Femur (tissue), 1 donor: ENCODE measurements at places on chromosomes 12 and 14.

GRCh38 chr12:116143909-116144308 lies 133.6 kb downstream of the MED13L start:
- no peak for DNase-seq

DNA sequence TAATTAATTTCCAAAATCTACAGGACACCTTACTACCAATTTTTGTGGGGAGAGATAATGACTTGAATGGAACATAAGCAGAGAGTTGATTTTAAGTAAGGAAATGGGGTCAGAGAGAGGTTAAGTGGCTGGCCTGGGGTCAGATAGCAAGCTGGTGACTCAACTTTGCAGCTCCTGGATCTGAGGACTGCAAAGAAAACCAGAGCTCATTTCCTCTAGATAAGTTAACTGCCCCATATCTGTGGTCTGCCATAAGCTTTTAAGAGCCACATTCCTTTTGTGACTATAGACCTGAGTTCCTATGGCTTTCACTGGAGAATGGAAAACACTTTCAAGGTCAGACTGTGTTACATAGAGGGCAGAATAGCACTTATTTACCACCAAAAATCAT lies 201.2 kb upstream of the PRICKLE1 start:
- DNase-seq: no peak

DNA sequence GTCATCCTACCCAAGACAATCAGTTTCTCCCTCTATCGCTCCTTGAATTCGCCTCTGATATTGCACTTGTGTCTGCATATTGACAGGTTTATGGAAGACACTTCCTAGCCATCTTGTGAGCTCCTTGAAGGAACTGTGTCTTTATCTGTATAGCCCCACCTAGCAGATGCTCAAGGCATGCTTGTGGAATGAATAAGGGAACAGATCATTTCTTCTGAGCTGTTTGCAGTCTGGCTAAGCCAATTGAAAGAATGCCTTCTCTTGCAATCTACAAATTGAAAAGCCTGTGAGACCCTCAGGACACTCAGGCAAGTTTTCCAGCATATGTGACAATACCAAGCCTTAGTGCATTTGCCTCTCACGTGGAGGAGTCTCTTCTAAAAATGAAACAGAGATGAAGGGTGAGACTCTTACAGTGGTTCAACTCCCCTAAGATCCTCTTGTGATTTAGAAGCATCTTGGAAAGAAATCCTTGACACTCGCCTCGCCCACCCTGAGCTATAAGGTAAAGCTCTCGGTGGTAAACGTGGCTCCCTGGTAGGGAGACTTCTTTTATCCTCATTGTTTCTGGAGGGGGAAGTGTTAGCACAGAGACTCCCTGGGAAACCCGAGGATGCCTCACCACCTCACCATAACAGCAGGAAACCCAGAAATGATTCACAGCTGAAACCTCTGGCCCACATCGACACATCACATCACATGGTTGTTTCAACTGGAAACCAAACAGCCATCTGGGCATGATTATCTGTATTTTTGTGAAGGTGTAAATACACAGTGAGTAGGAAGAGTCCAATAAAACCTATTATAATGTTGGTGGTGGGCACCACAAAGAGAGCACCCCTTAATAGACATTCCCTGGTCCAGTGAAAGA lies 112.3 kb upstream of the BCL2L14 start:
- DNase-seq: no peak

DNA sequence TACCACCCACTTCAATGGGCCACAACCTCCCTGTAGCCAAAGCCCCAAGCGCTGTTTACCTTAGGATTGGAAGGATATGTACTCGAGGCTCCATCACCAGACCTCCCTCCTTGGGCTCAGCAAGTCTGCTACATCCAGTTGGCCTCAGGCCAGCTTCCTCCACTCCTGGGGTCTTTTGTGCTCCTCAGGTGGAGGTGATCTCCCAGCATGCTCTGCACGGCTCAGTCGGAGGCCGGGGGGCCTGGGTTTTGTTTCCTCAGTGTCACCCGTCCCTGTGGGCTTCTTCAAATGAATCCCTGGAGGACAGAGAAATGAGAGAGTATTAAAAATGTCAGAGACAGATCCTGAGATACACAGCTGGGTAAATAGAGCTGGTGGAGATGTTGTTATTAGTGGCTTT lies 723.1 kb upstream of the TBX3 start:
- no peak for DNase-seq

DNA sequence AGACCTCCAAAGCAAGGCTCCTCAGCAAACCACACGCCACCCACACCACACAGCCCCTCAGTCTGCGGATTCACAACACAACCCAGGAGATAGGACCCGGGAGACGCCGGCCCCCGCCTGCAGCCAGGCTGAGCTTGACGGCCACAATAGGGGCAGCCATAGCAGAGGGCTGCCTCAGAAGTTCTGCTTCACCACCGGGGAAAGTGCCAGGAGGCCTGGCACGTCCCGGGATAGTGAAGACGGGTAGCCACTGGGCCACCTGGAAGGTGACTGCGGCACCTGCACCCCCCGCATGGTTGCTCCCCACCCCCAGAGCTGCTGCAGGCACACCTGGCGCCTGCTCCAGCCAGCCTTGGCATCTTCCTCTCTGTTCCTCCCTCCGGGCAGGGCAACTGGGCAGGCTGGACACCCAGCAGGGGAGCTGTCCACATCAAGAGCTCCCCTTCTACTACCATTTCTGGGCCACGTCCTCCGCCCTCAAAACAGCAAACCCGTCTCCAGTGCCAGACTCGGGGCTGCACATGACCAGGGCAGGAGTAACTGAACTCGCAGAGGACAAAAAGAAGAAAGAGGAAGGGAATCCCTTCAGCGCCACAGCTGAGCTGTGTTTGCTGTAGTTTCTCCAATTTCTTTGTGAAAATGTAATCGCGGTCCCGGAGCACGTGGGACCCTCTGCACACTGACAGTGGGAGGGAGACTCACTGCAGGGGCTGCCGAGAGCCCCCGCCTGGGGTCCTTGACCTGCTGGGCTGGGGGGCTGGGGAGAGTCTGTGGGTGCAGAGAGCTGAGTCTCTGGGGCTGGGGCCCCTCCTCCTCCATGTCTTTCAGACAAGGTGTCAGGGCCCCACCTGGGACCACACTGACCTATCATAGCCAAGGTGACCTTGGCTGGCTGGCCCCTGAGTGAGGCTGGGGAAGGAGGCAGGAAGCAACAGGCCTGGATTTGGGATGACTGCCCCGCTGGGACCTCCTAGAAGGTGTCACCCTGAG lies 74.2 kb upstream of the C14orf180 start:
- no peak for DNase-seq

- no peak for DNase-seq
Observed at GRCh38 chr14:20118795-20119194, 8.3 kb downstream of the OR4K17 start.

GRCh38 chr14:65993103-65993502 lies 493.1 kb upstream of the CCDC196 start:
- no peak for DNase-seq

DNA sequence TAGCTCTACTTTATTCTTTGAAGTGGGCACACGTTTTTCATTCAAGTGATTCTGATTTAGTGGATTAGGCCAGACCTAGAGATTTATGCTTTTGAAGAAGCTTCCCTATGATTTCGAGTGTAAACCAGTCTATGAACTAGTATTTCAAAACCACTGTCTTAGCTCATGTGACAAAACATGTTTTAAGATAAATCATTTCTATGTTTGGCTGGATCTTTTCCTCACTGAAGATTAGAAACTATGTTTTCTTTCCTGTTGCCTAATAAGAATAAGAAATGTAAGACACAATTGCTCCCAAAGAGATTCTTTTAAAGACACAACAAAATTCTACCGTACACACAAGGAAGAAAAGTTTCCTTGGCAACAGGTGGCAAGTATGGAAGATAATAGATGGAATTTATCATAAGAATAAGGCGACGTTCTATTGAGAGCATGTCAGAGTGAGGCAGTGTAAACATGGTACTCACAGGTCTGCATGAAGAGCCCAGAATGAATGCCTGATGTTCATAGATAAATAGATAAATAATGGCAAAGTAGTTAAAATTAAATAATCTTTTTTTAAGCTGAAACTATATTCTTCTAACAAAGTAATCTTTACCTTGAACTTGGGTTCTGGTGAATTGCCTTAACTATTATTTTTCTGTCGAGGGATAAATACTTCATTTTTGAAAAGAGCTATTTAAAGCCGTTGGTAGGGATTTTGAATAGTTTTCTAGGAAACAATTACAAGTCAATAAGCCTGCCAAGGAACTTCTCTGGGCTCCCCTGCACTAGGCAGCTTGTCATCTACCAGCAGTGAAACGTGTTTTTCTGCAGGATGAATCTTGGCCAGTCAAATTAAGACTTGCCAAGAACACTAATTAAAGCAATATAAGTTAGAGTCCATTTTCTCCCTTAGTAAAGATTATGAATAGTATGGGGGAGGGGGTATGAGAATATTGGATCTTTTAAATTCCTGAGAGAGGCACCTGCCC lies 34.1 kb upstream of the C12orf75 start:
- no peak for DNase-seq

- no peak for DNase-seq
Observed at GRCh38 chr12:121033625-121034349, 5.3 kb downstream of the OASL start.

DNA sequence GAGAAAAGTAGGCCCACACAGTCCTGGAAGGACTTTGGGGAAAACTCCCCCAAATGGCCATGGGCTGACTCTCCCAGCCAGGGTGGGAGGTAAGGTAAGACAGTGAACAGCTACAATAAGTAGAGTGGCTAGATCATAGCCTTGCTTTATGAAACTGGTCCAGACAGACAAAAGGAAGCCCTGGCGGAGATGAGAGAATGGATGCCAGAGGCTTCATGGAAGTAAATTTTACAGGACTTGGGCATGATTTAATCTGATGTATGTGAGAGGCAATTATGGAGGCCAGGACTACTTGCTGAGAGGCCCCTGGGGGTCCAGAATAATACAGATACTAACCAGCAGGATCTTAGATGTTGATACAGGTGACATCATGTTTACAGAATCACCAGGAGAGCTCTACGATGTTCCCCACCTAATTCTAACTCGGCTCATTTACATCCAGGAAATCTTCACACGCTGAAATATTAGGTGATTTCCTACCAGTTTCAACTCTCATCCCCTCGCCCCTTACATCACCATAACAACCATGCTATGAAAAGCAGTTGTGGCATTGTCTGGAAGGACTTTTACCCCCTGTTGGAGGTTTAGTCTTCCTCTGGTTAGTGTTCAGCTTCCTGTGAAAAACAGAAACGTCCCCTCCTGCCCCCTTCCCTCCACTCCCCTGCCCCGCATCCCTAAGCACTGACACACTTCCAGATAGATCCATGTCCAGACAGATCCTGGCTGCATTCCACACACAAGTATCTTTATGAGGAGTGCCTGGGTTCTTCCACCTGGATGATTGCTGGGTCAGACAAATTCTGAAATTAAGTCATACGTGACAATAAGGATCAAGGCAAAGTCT lies 39.5 kb upstream of the NT5DC3 start:
- DNase-seq: no peak
